ENCODE measurements at places on chromosomes 6 and 20.

GRCh38 chr6:80144753-80145315 is 38.4 kb downstream of the BCKDHB start:
- DNase-seq = no peak

DNA sequence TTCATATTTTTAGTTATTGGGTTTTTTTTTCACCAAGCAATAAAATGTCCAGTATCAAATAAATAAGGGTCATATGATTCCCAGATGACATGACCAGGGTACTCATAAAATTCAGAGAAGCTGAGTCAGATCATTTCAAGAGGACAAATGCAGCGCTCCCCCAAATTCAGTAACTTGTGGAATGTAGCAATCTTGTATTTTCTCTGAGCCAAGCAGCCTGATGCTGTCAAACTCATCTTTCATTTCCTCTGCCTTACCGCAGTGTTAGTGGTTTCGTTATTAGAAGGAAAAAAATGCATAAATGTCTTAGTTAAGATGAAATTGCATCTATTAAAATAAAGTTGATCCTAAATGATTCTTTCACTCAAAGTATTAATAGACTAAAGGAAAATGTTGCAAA is 57.8 kb upstream of the EDN1 start:
- DNase-seq = no peak

DNA sequence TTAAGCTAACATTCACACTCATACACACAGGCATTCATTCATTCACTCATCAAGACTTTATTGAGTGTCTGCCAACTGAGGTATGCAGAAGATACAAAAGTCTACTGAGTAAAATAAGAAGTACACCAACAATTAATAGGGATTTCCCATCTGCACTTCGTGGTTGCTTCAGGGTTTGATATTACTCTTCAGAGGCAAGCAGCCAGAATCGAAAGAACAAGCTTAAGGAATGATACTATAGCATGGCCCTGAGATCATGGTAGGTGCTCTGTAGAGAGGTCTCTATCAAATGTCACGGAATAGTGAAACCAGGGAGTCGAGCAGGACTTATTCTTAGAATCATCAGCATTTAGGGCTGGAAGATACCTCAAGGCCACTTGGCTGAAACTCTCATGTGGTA is 135.4 kb downstream of the NRN1 start:
- no peak for DNase-seq

GRCh38 chr6:83597051-83597450 is 84.7 kb downstream of the PRSS35 start:
- no peak for DNase-seq

- no peak for DNase-seq
Measured at GRCh38 chr6:128179876-128180438, 279.1 kb upstream of the THEMIS start.

DNA sequence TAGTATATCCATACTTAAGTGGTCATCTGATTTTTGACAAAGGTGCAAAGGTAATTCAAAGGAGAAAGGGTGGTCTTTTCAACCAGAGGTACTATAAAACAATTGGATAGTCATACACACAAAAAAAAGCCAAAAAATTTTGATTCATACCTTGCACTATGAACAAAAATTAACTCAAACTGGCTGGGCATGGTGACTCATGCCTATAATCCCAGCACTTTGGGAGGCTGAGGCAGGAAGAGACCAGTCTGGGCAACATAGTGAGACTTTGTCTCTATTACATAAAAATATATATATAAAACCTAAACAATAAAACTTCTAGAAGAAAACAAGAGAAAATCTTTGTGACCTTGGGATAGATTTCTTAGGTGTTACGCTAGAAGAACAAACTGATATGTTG is 43.8 kb upstream of the ADIG start:
- no peak for DNase-seq

Data from right renal cortex interstitium (tissue), 3 donors.